ENCODE measurements at places on chromosomes 7 and 10.

DNA sequence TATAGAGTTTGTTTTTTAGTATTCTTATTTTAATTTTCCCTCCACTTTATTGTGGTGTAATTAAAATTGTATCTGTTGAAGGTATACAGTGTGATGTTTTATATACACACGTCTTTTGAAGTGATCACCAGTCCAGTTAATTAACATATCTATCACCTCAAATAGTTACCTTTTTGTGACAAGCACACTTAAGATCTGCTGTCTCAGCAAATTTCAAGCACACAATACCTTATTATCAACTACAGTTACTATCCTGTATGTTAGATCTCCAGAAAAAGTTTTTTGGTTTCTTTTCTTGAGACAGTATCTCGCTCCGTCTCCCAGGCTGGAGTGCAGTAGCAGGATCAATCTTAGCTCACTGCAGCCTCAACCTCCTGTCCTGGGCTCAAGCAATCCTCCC is 8.7 kb downstream of the WIPI2 start:
- DNase-seq, result no peak

- no peak for DNase-seq
Measured at GRCh38 chr7:101903515-101903868, 86.1 kb downstream of the CUX1 start.

DNA sequence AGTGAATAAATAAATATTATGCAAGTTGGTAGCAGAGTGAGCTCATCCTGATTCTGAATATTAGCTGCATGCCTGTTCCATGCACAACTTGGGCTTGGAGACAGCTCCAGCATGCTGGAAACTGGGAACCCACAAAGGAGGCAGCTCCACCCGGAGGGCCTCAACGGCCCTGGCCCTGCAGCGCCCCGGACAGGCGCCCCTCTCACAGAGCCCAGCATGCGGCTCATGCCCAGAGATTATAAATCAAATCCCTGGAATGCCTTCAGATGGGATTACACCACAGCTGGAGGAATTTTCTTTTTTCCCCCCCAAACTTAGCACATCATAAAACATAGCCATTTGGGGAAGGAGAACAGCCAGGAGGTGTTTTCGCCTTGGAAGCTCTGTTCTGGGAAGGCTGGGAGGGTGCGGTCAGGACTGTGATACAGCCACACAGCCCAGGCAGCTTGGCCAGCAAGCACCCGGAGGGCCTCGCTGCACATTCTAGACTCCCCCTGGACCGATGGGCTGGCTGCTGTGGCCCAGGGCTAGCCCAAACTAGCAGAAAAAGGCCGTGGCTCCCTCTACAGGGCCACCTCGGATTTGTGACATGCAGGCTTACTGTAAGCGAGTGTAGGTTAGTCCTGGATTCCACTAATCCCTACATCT is 102.4 kb downstream of the PTPN20 start:
- DNase-seq, result no peak

DNA sequence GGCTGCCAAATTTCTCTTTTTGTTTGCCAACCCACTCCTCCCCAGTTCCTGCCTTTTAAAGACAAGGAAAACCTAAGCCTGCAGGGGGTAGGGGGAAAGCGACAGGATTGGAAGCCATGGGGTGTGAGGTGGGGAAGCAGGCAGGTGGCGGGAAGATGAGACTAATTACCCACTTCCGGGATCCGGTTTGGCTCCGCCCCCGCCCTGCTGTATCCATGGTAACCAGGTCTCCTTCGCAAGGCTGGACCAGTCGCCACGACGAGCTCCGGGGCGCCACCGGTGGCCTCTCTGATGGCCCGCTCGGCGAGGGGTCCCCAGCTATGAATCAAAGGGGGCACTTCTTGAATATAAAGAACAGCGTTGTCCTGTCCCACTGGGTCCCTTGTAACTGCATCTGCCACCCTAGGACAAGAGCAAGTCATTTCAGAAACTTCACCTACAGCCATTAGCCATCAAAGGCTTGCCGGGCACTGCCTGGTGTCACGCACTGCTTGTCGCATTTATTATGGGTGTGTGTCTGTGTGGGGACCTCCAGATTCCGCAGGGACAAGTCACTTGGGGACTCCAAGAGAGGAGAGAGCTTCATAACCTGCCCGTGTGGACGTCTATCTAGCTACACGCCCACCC is 55.4 kb upstream of the LMTK2 start:
- peak; percentile 40 for DNase-seq

DNA sequence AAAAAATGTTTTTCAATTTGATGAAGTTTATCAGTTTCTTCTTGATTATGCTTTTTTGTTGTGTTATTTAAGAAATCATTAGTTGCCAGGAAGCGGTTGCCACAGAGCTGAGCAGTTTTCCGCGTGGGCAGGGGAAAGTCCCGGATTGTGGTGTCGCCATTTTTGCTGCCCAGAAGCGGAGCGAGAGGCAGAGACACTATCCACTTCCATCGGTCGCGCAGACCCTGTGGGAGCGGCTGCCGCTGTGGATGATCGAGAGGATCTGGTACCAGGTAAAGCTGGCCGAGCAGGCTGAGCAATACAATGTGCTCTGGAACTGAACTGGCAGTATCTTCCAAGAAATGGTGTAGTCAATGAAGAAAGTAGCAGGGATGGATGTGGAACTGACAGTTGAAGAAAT is 119.8 kb downstream of the ZNF736 start:
- DNase-seq, result no peak

GRCh38 chr7:84589012-84589411 is 394.4 kb upstream of the SEMA3A start:
- no peak for DNase-seq

- DNase-seq, result no peak
Measured at GRCh38 chr10:87650838-87651589, 8.7 kb upstream of the PAPSS2 start.

DNA sequence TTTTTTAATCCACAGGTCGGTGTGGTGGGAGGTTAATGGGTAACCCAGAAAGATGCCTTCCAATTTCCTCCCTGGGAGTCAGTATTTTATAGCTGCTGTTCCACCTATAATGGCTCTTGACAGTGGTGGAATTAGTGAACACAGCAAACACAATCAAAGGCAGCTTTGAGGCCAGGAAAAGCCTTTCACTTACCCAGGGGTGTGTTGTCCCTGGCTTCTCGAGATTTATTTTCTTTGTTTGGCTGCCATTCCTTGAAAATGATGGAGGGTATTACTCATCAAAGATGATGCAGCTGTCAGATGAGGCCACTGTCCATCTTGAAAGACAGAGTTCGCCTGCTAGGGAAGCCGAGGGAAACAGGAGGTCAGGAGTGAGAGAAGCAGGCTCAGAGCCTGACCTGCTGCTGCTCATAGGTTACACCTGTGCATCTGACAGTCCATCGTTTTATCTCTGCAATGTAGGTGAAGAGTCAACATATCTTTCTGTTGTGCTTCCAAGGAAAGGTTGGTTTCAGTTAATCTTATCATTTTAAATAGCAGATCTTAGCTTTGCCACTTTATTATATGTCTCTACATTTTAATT is 221.6 kb downstream of the XPNPEP1 start:
- DNase-seq, result no peak

DNA sequence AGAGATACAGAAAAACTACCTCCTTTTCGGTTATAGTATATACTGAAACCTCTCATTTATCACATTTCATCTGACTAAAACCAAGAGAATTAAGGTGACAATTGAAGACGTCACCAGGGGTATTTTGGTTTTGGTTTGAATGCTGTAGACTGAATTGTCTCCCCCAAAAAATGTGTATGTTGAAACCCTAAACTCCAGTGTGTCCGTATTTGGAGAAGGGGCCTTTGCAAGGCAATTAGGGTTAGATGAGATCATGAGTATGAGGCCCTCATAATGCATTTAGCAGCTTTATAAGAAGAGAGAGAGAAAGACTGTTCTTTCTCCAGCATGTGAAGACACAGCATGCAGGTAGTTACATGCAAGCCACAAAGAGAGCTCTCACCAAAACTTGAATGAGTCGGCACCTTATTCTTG is 59.5 kb downstream of the CACNA2D1 start:
- DNase-seq, result no peak

- peak; percentile 10 for DNase-seq
Measured at GRCh38 chr7:95686109-95686508, 86.2 kb upstream of the DYNC1I1 start.
